ENCODE measurements at places on chromosomes 16 and 17. TPM values are rescaled to one million over a fixed set of nuclear protein-coding genes. Genes with fewer than 3 reads are reported as not detected.

Gene PPP1R1B
- total RNA-seq = 0.89 TPM

Gene ZNF200
- 11.9 TPM for total RNA-seq

Gene SCNN1G
- total RNA-seq = 1.2 TPM

DNA sequence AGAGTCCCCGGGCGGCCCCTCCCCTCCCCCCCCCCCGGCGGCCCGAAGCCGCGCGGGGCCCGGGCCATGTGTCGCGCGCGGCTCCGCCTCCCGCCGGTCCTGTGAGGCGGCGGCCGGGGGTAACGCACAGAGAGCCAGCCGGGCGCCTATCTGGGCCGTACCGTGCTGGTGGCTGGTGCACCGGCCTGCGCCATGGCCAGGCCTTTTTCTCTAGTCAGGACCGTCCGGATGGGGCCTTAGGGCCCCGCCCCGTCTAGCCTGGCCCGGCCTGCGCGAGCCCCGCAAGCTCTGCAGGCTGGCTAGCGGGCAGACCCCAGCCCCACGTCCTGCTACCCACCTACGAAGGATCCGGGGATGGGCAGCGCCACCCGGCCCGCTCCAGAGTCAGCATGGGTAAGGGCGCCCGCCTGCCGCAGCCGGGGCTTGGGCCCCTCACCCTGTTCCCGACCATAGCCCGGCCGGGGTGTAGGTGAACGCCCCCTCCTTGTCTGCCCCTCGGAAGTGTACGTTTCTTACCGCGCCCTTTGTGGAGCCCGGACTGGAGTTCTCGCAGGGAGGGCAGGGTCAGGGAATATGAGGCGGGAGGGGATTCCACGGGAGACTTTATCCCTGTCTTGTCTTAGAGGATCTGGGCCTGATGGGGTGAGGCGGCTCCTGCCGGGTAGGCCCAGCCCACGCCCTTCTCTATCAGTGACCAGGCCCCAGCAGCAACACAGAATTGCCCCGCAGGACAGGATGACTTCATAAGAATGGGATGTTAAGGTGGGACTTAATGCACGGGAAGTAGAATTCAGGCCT, at the start of gene CENPT:
TSS of gene CENPT (minus strand) at position 630 of the 798 bp plus-strand sequence. CDS start 13,834 bp downstream, outside the sequence.
- no peak for DNase-seq

DNA sequence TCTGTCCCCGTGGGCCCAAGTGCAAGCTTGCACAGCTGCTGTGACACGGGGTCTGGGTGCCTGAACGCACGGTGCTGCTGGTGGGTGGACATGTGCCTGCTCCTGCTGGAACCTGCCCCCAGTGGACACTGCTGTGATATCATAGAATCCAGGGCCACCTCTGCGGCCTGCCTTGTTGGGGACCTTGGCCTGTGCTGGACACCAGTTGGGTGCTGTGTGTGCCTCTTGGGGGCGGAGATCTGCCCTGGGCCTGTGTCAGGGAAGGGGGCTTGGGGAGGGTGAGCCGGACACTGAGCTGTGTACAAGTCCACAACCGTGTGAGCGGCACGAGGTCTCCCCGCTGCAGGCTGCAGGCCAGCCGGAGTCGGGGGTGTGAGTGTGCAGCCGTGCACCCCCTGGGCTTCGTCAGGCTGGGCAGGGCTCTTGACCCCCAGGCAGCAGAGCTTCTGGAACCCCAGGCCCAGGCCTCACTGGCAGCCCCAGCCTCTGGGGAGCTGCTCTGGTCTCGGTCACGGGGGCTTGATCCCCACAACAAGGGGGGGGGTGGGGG, 33.3 kb downstream of the GSE1 start:
- DNase-seq = no peak

Gene QRICH2
- 16.0 TPM for total RNA-seq

GRCh38 chr16:66260522-66261254, 105.8 kb upstream of the CDH5 start:
- no peak for DNase-seq

GRCh38 chr16:8863594-8864424, 5.0 kb downstream of the CARHSP1 start:
- no peak for DNase-seq

DNA sequence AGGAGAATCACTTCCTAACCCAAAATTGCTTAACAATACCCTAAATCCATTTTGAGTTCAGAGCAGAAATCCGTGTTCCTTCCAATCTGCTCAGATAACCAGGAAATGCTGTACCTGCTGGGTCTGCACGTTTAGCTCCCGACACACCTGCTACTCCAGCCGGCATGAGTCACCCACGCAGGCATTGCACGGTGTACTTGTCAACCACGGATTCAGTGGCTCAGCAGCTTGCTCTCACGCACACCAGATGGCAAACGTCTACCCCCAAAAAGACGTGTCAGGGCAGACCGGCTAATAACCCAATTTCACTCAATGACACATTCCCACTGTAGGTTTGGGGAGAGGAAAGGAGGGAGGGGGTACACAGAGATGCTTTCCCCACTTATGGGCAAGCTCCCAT, 468.1 kb downstream of the SOX9 start:
- no peak for DNase-seq

GRCh38 chr16:55082591-55082976, 151.9 kb downstream of the IRX5 start:
- no peak for DNase-seq

DNA sequence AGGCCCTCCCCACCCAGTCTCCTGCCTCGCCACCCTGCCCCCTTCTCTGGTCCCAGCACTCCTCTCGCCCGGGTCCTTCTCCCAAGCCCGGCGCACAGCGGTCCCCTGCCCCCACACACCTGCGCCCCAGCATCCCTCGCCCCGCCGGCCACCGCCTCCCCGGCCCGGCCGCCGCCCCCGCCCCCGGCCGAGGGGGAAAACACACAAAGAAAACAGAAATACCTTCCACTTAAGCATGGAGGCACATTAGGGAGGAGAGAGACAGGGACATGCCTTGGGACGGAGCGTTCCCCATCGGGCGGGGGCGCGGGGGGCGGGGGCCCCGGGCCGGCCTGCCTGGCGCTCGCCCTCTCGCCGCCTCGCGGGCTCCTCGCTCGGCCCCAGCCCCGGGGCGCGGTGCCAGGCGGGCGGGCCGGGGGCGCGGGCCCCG, 326 bp downstream of the SRCIN1 start:
- no peak for DNase-seq

GRCh38 chr16:51822471-51822870, 671.4 kb upstream of the SALL1 start:
- no peak for DNase-seq

DNA sequence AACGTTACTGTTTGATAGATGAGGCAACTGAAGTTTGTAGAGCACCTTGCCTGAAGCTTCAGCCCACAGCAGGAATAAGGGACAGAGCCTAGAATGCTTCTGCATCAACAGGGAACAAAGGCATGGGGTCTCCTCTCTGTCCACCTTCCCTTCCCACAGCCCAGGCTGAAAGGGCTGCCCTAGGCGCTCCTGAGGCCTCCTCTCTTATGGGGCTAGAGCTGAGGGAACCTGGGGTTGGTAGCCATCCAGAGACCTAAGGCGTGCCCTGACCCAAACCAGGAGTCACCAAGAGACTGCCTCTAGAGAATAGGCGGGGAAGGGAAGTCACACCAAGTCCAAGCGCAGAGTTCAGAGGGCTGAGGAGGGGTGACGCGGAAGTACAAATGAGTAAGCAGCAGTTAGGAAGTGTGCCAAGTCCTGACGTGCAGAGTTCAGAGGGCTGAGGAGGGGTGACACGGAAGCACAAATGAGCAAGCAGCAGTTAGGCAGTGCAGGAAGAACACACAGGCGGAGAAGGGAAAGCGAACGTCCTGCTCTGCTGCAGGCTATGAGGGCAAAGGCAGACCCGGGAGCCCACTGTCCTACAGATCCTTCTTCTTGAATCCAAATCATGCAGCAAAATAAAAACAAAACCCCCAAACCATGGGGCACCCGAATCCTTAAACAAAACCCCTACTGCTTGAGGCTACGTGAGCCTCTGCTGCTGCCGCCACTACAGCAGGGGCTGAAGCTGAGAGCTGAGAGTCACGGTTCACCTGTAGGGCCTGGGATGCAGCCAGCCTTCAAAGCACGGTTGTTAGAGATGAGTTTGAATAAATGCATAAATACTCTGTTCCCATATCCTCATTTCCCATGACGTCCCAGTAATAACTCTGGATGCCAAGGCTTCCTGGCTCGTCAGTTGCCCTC, 2.7 kb upstream of the SPG7 start:
- DNase-seq = no peak

- peak; percentile 31 for DNase-seq
Observed at GRCh38 chr17:79836972-79837887, 2.0 kb downstream of the CBX4 start.

DNA sequence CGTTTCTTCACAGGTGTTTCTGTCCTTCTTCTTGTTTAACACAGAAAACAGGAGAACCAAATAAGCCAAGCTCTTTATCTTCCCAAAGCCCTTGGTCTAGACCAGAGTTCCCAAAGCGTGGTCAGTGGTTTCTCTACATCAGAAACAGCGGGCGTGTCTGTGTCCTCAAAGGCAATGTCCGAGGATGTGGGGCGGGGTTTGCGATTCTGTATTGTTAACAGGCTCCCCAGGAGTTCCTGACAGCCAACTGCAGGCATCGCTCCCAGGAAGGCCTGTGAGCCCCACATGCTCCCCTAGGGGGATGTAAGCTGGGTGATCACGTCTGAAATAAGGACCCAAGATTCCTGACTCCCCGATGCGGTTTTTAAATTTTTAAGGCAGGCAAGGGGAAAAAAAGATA, 28.4 kb upstream of the SLC25A19 start:
- DNase-seq = no peak

DNA sequence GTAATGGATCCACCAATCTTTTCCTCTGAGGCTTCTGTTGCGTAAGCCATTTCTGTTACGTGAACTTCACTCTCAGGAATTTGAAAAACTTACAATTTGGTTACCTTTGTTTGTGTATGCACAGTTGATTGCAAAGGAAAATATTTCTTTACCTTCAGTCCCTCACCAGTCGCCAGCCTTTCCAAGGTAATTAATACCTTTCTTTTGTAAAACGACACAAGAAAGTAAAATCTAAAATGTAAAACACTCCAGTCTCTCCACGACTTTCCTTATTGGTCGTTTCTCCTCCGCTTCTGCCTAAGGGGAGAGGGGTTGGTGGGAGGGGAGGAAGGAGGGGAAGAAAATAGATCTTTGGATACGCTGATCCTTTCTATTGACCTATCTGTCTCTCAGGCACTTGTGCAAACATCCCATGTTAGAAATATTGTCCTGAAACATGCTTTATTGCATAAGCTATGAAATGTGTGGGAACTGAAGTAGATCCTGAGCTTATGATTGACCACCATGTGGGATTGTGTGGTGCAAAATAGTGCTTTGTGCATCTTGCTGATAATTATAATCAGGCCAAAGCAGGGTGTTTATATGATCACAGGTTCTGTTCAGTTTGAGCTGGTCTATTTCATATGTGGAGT, 32.4 kb upstream of the EFCAB13 start:
- no peak for DNase-seq

- DNase-seq = no peak
Observed at GRCh38 chr17:39618246-39618913, 8.4 kb upstream of the PPP1R1B start.

GRCh38 chr17:76940295-76940694, 72.1 kb downstream of the MGAT5B start:
- DNase-seq = no peak

GRCh38 chr17:83085103-83085502, 5.7 kb downstream of the METRNL start:
- DNase-seq = no peak

DNA sequence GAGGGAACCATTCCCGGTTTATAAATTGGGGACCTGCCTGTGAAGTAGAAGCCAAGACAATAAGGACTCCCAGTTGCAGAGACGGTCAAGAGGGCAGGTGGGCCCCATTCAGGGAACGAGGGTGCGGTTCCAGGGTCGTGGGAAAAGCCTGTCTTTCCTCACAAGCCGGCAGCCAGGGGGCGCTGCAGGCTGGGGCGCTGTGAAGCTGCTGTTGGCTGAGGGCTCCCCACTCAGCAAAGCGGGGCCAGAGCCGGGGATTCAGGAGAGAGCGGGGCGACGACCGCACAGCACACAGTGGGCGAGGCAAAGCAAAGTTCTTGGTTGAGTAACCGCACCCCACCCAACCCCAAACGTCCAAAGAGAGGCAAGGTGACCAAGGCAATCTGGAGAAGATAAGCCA, 24.9 kb downstream of the CDRT15 start:
- DNase-seq = no peak

Gene SMPD3
- total RNA-seq = 1.7 TPM

Gene INCA1
- total RNA-seq = 2.8 TPM

DNA sequence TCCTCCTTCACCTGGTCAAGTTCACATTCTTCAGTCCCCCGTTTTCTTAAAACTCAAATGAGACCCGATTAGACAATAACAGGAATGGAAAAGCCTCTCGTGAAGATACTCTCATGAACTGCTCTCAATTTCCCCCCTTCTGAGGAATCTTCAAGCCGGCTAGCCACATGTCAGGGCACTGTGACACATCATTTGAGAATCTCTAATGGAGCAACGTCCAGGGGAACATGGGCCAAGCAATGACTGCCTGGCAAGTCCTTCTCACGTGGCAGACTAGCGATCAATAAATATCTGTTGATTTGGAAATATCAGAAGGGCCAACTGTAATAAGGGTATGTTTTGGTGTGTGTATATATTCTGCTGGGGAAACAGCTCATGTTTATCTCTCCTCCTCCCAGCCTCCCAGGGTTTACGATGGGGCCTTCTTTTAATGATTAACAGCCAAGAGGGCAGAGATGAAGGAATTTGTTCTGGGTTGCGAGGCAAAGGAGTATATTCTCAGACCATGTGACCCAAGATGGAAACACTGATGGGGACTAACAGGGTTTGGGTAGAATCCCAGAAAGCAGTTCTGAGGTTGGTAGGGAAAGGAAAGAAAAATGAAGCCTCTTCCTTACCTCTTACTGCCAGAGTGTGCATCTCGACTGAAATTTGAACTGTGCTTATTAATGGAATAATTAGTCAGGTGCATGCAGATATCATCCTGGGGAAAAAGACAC, 21.4 kb downstream of the TTLL6 start:
- DNase-seq = no peak

- DNase-seq = no peak
Observed at GRCh38 chr16:14310519-14310991, 239.4 kb downstream of the MRTFB start.

DNA sequence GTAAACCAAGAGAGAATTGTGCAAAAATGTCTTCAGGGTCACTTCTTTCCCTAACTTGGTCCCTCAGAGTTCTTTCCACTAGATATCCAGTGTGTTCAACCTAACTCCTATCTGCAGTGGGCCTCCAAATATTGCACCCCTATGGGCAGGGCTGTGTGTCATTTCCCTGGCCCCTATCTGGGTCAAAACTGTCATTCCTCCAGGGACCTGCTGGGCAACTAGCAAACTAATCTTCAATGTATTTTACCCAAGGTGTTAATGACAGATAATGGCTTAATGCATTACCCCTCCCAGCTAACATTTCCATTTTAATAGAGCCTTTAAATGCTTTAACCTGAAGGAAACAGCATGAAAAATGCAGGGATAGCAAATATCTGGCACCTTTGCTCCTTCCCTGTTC, 25.8 kb upstream of the SKAP1 start:
- no peak for DNase-seq

Gene ABCA3
- total RNA-seq = 6.9 TPM

GRCh38 chr16:55817236-55817912, 15.5 kb downstream of the CES1 start:
- no peak for DNase-seq

GRCh38 chr16:52499060-52499440, 47.9 kb downstream of the TOX3 start:
- DNase-seq = no peak

Data from progenitor cell of endocrine pancreas (in vitro differentiated cells).